ENCODE measurements at places on chromosomes 2 and 18.

- DNase-seq: no peak
These were observed 119.1 kb downstream of the FSIP2 start for GRCh38 chr2:185857691-185858090.

- no peak for DNase-seq
These were observed 75.7 kb upstream of the OTOS start for GRCh38 chr2:240216167-240216566.

GRCh38 chr2:19361325-19361990 is 3.0 kb upstream of the OSR1 start:
- no peak for DNase-seq

GRCh38 chr2:240881913-240882312 is 13.3 kb downstream of the AGXT start:
- DNase-seq: no peak

DNA sequence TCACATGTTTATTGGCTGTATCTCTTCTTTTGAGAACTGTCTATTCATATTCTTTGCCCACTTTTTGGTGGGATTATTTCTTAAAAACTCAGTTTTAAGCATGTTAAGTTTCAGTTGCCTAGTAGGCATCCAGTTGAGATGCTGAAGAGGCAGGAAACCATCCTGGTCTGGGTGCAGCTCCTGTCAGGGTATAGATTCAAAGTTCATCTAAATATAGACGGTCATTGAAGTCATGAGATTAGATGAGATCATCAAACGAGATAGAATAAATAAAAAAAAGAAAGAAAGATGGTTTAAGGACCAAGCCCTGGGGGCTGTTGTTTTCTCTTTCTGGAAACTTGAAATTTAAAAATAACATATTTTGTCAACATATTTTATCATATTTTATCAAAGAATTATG is 9.2 kb upstream of the DNAH7 start:
- DNase-seq: no peak

DNA sequence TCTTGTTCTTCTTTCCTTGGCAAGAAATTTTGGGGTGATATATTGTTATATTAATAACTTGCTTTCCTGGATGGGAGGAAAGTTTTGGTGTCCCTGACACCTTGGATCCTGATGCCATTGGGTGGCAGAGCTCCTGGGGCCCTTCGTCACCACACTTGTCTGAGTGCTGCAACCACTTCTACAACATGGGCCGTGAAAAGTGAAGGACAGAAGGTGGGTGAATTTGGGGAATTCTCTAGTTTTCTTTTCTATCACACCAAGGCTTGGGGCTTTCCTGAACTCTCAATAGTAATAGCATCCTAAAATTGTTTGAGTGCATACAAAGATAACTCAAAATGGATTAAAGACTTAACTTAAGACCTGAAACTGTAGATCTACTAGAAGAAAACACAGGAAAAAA is 10.0 kb downstream of the ACOXL start:
- DNase-seq: no peak

DNA sequence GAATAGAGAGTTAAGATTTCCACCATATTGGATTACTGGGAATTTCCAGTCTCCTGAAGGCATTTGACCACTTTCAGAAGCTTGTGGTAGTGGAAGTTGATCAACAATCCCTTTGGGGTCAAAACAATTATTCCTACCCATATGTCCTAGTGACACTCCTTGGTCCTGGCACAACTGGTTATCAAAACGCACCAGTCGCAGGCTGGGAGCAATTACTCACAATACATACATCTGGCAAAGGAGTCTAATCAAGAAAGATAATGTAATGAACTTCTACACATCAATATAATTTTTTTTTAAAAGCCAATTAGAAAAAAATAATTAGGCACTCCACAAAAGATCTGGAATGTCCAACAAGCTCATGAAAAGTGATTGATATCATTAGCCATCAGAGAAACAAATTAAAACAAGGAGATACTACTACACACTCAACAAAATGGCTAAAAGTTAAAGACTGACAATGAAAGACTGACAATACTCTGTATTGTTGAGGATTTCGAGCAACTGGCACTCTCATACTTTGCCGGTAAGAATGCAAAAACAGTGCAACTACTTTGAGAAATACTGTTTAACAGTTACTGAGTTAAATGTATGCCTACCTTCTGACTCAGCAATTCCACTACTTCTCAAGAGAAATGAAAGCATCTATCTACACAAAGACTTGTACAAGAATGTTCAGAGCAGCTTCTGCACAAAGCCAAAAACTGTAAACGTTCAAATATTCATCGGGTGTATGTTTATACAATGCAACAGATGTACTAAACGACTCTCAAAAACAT is 2.0 kb downstream of the INO80C start:
- DNase-seq: no peak

DNA sequence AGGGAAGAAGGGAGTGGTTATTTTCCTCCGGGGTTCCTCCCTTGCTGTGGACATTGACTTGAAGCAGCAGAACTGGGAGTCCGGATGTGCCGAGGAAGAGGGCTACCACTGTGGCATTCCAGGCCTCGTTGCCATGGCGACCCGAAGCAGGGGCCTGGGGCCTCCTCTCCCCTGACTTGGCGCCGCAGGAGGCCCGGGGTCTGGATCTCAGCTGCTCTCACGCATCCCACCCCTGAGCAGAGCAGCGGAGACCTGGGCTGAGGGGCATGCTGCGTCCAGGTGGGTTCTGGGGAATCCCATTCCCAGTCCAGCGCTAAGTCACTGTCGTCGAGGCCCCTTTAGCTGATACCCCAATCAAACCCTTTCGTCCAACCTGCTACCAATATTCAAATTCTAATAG is 100.2 kb downstream of the BCL11A start:
- DNase-seq: no peak

GRCh38 chr18:35406666-35407065 is 29.5 kb upstream of the ZNF396 start:
- DNase-seq: no peak

GRCh38 chr2:113021312-113021711 is 16.1 kb downstream of the IL36A start:
- DNase-seq: no peak

DNA sequence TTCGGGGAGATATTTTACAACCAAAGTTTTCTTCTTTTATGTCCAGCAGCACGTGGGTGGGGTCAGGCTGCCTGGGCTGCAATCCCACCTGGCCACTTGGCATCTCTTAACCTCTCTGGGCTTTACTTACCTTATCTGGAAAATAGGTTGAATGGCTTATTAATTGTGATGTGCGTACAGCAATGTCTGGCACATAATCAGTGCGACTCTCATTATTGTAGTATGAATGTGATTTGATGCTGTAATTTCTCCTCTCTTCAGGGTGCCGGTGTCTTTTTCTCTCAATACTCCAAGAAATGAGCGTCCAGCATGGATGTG is 2.0 kb upstream of the ZAP70 start:
- DNase-seq: no peak

- DNase-seq: no peak
These were observed 116.2 kb upstream of the DDX18 start for GRCh38 chr2:117698287-117698686.

DNA sequence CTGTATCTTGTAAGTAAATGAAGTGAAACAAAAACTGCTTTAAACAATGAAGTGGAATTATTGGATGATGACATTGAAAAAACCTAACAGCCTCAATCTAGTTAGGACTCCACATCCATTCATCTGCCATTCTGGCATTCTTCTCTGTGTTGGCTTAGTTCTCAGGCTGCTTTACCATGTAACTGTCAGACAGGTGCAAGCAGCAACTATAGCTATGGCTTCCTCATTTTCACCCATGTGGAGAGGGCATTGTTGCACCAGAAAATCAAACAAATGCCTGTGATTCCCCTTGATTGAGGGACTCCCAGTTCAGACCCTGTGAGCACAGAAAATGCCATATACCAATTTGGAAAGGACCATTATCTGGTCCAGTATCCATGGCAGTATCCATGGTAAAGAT is 129.5 kb upstream of the NYAP2 start:
- no peak for DNase-seq

DNA sequence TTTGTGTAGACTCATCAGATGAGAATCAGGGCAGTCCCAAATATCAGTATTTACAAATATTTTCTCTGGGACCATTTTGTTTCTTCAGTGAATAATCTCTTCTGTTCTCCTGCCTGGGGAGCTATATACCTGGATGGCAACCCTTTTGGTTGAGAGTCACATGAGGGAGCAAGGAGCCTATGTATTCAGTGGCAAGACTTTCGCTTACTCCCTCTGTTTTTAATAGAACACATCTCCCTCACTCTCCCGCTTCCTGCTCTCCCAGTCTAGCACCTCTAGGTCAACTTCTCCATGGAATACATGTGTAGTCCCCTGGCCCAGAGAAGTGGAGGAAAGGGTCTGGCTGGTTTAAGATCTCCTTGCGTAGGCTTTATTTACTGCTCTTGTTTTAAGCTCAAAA is 600.3 kb downstream of the CCDC85A start:
- DNase-seq: no peak
